EL (cell line): ENCODE measurements at places on chromosomes 6 and 20.

- DNase-seq: no peak
These were observed 31.9 kb downstream of the VSTM2L start for GRCh38 chr20:37934634-37935375.

DNA sequence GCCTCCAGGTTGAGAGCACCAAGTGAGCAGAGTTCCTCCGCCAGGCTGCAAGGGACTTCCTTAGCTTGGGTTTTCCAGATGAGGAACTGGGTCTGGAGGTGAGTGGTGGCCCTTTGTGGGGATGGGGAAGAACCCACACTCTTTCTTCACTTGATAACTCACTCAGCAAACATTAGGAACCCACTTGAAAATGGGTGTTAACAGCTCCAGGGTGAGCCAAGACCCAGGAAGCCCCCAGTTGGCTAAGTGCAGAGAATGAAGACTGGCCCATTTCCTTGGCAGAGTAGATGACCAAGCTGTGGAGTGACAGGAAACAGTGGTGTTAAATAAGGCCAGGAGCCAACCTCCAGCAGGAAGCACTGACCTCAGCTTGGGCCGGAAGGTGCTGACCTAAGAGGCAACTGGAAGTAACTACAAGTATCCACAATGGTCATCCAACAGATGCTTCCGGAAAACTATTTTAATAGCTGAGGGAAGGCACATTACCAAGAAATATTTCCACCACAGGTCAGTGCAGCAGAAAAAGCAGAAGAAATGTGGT lies 22.7 kb downstream of the MRPL14 start:
- DNase-seq: peak; percentile 33

DNA sequence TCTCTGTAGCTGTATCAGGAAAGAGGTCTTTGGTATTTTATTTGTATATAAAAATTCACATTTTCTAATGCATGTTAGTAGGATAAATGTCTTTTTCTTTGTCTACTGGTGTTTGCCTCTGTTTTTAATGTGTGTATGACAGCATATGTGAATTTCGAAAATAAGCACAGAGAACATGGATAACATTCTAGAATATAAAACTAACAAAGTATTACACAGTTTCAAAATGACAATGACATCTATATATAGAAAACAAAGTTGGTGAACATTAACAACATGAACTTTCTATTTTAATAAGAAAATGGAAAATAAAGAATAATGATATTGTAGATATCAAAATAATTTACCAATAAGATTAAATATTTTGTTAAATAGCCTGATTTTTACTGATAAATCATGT lies 608.0 kb downstream of the COL12A1 start:
- DNase-seq: no peak

DNA sequence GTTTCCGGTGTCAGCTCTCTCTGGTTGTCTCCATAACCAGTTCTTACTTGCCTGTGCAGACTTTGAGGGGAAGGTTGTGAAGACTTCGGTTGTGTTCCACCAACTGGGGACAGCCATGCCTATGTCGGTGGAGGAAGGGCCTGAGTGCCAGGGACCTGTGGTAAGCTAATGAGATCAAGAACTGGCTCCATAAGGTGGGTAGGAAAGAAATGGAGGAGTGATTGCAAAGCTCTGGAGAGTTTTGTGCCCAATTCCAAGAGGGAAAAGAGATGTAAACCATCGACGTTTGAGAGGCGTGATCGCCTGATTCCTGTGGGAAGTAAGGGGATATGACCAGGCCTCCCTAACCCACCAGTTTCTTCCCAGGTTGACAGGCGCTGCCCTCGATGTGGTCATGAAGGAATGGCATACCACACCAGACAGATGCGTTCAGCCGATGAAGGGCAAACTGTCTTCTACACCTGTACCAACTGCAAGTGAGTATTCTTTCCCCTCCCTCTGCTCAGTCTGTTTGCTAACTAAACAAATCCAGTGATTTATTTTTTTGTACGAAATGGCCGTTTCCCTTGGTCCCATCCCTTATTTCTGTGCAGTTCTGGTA lies 893 bp downstream of the POLR1H start:
- DNase-seq: no peak

GRCh38 chr20:12211361-12211760 lies 293.7 kb downstream of the BTBD3 start:
- no peak for DNase-seq

DNA sequence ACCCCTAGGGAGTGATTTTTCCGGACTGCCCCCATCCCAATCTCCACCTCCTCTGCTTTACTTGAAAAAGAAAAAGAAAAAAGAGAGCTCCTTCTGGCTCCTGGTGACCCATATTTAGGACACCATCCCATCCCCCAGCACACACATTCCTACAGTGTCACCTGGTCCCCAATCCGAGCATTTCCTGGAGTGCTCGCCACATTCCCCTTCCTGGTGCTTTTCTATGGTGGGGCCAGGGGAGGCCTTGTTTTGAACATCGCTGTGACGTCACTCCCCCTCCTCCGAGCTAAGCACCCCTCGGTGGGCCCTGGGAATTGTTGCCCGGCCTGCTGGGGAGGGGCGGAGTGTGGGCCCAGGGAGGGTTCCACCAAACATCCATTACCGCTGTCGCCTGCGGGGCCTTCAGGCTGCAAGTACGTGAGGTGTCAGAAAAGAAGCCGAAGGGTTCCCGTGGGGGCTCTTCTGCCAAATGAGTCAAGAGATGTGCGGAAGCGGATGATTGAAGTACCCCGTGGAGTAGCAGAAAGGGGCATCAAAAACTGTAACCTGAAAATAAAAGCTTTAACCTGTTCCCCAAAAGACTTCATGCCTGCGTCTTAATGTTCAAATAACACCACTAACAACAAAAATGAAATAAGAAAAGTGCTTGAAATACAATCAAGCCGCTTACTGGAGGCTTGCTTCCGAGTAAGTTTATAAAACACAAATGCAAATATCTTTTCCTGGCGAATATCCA lies 2.8 kb upstream of the FOXC1 start:
- DNase-seq: no peak

GRCh38 chr6:115001731-115002350 lies 659.0 kb upstream of the HS3ST5 start:
- DNase-seq: peak; percentile 2

- DNase-seq: no peak
These were observed 138.1 kb downstream of the ATXN1 start for GRCh38 chr6:16623029-16623653.
